ENCODE measurements at places on chromosomes 5 and 9. TPM values are rescaled to one million over a fixed set of nuclear protein-coding genes. Genes with fewer than 3 reads are reported as not detected.
A peak's percentile ranks its signal among the peaks of the same experiment; 100 is the strongest.

- H3K4me1 ChIP-seq, result no peaks in the 10 kb centered on the region
- no peak overlapping the region for H3K27ac ChIP-seq
- no peaks in the 10 kb centered on the region for H3K27me3 ChIP-seq
- DNase-seq, result no peak
These were observed 86.6 kb upstream of the EQTN start for GRCh38 chr9:27383524-27383923.

GRCh38 chr5:83401122-83401731 lies 70.3 kb upstream of the VCAN start:
- H3K4me3 ChIP-seq, result no peak overlapping the region
- no peaks in the 10 kb centered on the region for H3K4me1 ChIP-seq
- no peak for DNase-seq

- no peak for DNase-seq
- no peaks in the 10 kb centered on the region for H3K36me3 ChIP-seq
- H3K27me3 ChIP-seq, result no peaks in the 10 kb centered on the region
These were observed 51.0 kb downstream of the DOCK2 start for GRCh38 chr5:169688106-169688505.

- no peak overlapping the region for H3K4me3 ChIP-seq
- H3K27me3 ChIP-seq, result no peaks in the 10 kb centered on the region
- no peak for DNase-seq
- no peaks in the 10 kb centered on the region for H3K4me1 ChIP-seq
- no peak overlapping the region for H3K27ac ChIP-seq
These were observed 335.3 kb upstream of the PANK3 start for GRCh38 chr5:168914491-168914890.

DNA sequence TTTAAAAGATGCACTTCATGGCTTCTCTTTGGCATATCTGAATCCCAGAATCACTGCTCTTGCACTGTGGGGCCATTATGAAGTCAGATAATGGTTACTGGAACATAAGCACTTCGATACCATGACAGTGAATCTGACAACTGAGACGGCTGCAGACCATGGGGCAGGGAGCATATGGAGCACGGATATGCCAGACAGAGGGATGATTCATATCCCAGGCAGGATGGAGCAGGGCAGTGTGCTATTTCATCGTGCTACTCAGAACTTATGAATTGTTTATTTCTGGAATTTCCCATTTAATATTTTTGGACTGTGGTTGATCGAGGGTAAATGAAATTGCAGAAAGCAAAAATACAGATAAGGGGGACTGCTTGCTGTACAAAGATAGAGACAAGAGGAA lies 145.0 kb downstream of the EGFLAM start:
- H3K4me1 ChIP-seq, result no peaks in the 10 kb centered on the region
- no peak overlapping the region for H3K4me3 ChIP-seq
- H3K36me3 ChIP-seq, result no peaks in the 10 kb centered on the region
- no peak overlapping the region for H3K27ac ChIP-seq
- no peaks in the 10 kb centered on the region for H3K27me3 ChIP-seq

DNA sequence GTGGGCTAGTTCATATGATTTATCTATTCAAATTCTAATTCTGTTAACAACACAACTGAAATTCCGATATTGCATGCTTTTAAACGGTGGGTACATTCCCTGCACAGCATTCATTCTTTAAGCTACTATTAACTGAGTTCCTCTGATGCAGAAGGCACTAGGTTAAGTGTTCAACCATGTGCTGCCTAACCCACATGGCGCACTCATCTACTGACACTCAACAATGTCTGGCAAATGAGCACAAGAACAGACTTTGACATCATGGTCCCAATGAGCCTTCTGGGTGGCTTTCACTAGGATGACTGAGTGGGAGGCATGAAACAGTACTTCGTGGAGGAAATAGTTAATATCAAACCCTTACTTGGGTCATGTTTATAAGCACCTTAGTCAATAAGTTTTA lies 10.2 kb downstream of the NREP start:
- no peaks in the 10 kb centered on the region for H3K27me3 ChIP-seq
- H3K4me1 ChIP-seq, result no peaks in the 10 kb centered on the region
- H3K27ac ChIP-seq, result no peak overlapping the region
- H3K36me3 ChIP-seq, result peaks cover 72% of the 10 kb centered on the region
- H3K4me3 ChIP-seq, result no peak overlapping the region

GRCh38 chr9:110536822-110537221 lies 42.7 kb downstream of the SVEP1 start:
- no peak overlapping the region for H3K4me3 ChIP-seq
- H3K27ac ChIP-seq, result no peak overlapping the region
- H3K36me3 ChIP-seq, result no peaks in the 10 kb centered on the region
- no peak for DNase-seq
- H3K4me1 ChIP-seq, result no peaks in the 10 kb centered on the region

DNA sequence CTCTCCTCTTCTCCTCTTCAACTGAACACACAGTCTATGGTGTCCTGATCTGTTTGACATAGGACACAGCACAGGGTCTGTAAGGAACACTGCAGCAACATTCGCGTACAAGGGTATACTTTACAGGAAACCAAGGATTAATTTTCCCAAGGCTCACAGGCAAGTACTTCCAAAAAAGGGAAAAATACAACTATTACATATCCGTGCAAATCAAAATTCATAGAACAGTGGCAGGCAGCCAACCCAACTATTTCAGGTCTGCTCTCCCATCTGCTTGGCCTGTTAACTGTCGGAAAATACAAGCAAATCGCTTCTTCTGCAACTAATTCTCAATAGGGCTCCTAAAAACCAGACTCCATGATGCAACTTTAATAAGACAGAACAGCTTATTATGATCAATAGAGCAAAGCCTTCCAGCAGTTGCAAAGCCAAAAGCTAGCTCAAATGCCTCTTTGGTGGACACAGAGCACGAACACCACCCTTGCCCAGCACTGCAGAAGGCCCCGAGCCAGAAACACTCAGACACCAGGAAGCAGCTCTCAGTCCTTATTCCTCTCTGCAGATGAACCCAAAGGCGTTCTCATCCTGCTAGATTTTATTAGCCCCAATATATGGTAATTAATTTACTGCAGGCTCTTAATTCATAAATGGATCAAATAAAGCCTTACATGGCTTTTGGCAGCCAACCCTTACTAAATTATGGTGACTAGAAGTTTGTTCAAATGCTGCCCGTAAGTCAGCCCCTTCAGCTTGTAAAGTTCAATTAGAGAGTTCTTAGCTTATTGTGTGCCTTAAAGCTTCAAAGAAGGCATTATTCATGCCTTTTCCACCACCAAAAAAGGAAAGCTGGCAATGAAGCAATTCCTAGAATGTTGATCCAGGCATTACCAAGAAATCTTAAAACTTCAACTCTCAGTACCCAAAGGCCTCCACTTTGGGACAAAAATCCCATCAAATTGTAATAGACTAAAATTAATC lies 68.8 kb downstream of the ZNF608 start:
- peaks cover 31% of the 10 kb centered on the region for H3K36me3 ChIP-seq
- peaks cover 26% of the 10 kb centered on the region for H3K4me1 ChIP-seq
- DNase-seq, result no peak
- H3K27me3 ChIP-seq, result no peaks in the 10 kb centered on the region

DNA sequence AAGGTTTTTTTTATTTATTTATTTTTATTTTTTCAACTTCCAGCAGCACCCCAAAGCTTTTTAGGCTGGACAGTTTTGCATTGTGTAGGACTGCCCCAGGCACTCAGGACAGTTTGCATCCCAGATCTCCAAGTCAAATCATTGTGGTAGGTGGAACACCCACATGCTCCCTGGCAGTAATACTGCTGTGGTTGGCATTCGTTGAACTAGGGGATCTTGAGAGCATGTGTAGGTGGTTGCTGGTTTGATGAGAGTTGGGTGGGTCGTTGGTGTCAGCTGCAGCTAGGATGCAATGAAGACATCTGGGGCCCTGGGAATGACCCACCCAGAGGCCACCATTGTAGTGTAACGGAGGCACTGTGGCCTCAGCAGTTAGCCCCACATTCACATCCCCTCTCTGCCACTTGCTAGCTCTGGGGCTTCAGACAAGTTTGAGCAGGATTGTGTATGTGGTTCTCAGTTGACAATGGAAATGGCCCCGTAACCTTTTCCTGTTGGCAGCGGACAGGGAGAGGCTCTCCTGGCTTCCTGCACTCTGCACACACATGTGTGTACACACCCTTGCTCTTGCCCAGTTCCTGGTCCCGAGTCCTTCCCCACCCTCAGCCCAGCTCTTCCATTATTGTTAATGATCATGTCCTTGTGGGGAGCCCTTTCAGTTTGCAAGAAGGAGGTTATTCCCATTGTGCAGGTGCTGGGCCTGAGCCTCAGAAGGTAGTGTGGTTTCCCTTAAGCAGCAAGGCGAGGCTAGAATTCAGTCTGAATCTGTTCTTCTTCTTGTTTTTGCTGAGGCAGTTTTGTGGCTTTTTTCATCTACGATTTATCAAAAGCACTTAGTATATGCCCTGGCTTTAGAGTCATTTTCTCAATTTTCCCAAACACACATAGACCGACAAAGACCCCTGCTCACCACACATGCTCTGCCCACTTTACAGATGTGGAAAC lies 46.5 kb downstream of the PPARGC1B start:
- H3K27me3 ChIP-seq, result no peaks in the 10 kb centered on the region
- DNase-seq, result no peak
- H3K27ac ChIP-seq, result no peak overlapping the region

GRCh38 chr9:84153885-84154284 lies 173.3 kb downstream of the RMI1 start:
- no peaks in the 10 kb centered on the region for H3K27me3 ChIP-seq
- H3K4me3 ChIP-seq, result no peak overlapping the region
- H3K4me1 ChIP-seq, result no peaks in the 10 kb centered on the region

GRCh38 chr9:135667463-135668001 lies 4.4 kb downstream of the LCN9 start:
- no peak overlapping the region for H3K4me3 ChIP-seq
- H3K4me1 ChIP-seq, result no peaks in the 10 kb centered on the region
- no peak overlapping the region for H3K27ac ChIP-seq
- H3K27me3 ChIP-seq, result no peaks in the 10 kb centered on the region
- no peak for DNase-seq

DNA sequence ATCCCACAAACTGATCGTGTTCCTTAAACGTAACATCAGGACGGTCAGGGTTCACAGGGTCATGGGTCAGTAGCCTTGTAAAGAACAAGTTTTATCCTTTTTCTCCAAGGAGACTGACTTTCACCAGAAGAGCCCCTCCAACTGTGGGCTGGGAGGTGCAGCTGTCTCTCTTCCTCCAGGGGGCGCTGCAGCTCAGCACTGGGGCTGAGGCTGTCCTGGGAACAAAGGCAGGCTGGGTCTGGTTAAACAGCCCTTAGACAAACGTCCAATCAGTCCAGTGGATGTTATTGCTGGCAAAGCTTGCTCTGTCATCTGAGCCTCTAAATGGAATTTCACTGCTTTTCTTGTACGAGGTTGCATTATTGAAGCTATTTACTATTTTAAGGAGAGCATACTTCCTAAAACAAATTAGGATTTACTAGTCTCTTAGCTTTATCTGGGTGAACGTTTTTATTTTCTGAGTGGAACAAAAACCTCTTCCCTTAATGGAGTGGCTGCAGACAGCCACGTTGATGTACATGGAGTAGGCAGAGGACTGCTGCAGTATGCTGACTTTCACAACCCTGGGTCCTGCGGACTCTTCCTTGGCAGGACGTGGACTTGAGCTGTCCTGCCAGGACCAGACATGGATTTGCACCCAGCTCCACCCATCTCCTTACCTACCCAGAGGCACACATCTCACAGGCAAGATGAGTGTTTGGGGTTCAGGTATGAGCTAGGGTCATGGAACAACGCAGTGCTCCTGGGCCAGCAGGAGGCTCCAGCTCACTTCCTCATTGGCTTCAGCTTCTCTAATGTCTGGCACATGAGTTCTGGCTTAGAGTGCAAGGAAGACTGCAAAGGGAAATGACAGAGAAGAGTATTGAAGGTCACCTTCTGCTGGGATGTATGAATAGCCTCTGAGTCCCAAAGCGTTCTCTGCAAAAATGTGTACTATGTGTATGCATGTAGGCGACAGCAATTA lies 7.8 kb downstream of the EXOSC2 start:
- H3K27me3 ChIP-seq, result no peaks in the 10 kb centered on the region
- DNase-seq, result peak; percentile 94
- peaks cover 78% of the 10 kb centered on the region for H3K36me3 ChIP-seq
- H3K4me3 ChIP-seq, result no peak overlapping the region
- H3K4me1 ChIP-seq, result no peaks in the 10 kb centered on the region

DNA sequence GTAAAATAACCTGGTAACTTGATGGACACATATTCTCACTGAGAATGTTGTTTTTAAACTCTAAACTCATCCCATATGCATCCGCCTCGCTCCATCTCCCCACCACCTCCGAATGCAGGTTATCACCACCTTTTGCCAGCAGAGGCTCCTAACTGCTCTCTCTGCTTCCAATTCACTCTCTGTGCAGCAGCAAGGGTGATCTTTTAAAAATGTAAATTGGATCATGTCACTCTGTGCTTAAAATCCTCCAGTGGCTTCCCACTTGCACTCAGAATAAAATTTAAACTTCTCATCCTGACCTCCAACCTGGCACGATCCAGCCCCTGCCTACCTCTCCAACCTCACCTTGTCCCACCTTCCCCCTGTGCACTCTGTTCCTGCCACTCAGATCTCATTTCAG lies 317.2 kb downstream of the ZSWIM6 start:
- H3K4me1 ChIP-seq, result no peaks in the 10 kb centered on the region
- H3K4me3 ChIP-seq, result no peak overlapping the region
- no peaks in the 10 kb centered on the region for H3K27me3 ChIP-seq

DNA sequence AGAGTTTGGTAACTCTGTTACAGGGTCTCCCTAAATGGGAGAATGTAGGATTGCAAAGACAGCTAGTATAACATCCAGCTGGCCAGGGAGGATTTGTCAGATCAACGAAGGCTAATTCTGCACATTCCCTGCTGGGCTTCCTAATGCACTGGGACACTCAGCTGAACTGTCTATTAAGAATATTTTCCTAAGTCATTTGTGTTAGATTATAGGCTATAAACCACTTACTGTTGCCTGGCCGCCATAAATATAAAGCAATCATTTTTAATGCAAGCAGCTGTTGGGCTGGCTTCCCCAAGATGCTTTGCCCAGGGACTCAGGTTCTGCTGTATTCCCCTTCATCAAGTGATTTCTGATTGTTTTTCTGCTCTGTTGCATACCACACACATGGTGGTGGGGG lies 35.3 kb upstream of the SLIT3 start:
- no peak for DNase-seq
- no peak overlapping the region for H3K4me3 ChIP-seq
- H3K36me3 ChIP-seq, result no peaks in the 10 kb centered on the region
- H3K27ac ChIP-seq, result no peak overlapping the region
- peaks cover 18% of the 10 kb centered on the region for H3K27me3 ChIP-seq

DNA sequence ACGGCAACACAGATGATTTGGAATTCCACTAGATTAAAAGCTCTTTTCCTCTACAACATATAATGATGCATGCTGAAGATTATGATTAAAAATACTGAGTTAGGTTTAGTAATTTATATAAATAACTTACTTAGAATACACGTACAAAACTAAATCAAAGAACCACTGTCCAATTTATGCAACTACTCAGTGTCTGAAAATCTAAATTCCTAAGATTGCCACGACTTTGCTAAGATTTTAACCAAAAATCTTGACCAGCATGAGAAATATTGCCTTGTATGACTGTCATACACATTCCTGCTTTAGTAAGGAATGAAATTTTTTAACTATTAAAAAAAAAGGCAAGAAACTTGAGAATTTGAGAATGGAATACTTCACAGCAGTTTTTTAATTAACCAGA lies 292.4 kb downstream of the ZNF608 start:
- H3K4me3 ChIP-seq, result no peak overlapping the region
- no peak overlapping the region for H3K27ac ChIP-seq
- H3K4me1 ChIP-seq, result peaks cover 2% of the 10 kb centered on the region
- no peaks in the 10 kb centered on the region for H3K27me3 ChIP-seq

Gene CYFIP2
- total RNA-seq, result 33.4 TPM

Gene EIF4E1B
- 2.2 TPM for total RNA-seq

Gene LPAR1
- total RNA-seq, result 5.9 TPM

Gene SPATA31C1
- total RNA-seq, result not detected

Gene ANKH
- 25.0 TPM for total RNA-seq

Gene CDH9
- not detected for total RNA-seq

Gene SHOC1
- total RNA-seq, result not detected

Gene INSYN2B
- total RNA-seq, result not detected

Gene GFPT2
- 37.3 TPM for total RNA-seq

Gene RETREG1
- 4.6 TPM for total RNA-seq

Gene GPX8
- 68.9 TPM for total RNA-seq

Gene SMIM3
- 6.3 TPM for total RNA-seq
